ENCODE measurements at places on chromosomes 6 and 20. TPM values are rescaled to one million over a fixed set of nuclear protein-coding genes. Genes with fewer than 3 reads are reported as not detected.

The MEP1A gene
- 1.4 TPM for polyA plus RNA-seq

GRCh38 chr20:33370291-33370690 lies 31.0 kb downstream of the CDK5RAP1 start:
- H3K4me3 ChIP-seq: no peak overlapping the region
- H3K36me3 ChIP-seq: no peaks in the 10 kb centered on the region
- H3K4me1 ChIP-seq: no peaks in the 10 kb centered on the region
- DNase-seq: no peak
- no peak overlapping the region for H3K27ac ChIP-seq

- no peak overlapping the region for H3K27ac ChIP-seq
- DNase-seq: no peak
- no peaks in the 10 kb centered on the region for H3K36me3 ChIP-seq
- H3K4me1 ChIP-seq: no peaks in the 10 kb centered on the region
- H3K4me3 ChIP-seq: no peak overlapping the region
Measured at GRCh38 chr20:1085492-1086276, 32.7 kb upstream of the PSMF1 start.

- no peaks in the 10 kb centered on the region for H3K27me3 ChIP-seq
- H3K36me3 ChIP-seq: no peaks in the 10 kb centered on the region
- no peak for DNase-seq
- peak overlapping the region; percentile 88 for H3K4me3 ChIP-seq
- H3K27ac ChIP-seq: peak overlapping the region; percentile 93
Measured at GRCh38 chr20:24993337-24994185, 1.0 kb upstream of the APMAP start.
